ENCODE measurements at places on chromosomes 5 and 9.

GRCh38 chr9:36823934-36824333 lies 210.1 kb downstream of the PAX5 start:
- DNase-seq, result no peak

- DNase-seq, result no peak
Observed at GRCh38 chr9:133362359-133363044, 6.2 kb downstream of the SURF2 start.

DNA sequence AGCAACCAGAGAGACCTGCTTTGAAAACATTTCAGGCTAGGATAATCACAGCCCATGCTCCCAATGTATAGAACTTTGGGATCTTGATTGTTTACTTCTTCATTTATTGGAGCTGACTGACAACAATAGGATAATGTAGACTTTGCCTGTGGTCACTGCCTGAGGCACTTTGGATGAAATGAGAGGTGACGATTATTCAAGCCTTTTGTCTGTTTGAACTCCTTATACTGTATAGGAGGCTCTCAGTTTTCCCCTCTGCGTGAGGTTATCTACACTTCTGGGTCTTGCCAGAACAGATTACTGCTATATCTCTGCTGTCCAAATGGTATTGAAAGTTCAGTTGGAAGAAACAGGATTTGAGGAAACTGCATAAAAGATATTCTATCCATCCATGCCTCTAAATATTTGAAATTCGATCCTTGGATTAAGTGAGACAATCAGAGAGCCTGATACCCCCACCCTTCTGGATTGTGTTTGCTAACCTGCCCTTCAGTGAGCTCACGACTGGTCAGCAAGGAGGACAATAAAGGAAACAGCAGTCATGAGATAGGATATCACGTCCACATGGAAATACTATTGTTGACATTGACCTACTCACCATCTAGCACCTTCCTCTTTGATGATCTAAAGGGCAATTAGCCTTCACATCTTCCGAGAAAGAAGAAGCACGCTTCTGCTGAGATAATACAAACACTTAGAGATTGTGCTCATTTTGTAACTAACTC lies 98.1 kb downstream of the DOCK8 start:
- no peak for DNase-seq

DNA sequence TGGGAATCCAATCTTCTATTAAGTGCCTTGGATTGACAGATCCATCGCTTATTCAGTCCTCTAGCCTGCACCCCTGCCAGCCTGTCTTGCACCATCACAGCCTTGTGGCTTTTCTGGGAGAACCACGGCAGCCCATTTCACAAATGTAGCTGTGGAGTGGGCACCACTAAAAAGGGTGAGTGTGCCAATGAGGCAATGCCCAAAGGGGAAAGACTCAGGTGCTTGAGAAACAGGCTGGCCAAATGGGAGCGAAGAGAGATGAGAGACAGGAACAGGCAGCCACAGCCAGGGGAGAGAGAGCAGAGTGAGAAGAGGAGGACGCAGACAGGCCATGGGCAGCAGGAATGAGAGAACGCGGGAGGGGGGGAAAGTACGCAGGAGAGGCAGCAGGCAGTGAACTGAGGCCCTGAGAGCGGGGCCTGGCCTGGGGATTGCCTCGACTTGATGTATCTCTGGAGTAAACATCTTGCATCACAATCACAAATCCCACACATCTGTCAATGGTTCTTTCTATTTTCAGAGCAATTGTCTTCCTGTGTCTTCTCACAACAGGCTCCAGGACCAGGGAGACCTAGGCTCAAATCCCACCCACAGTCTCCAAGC lies 173.1 kb downstream of the SYK start:
- DNase-seq, result no peak

- peak; percentile 39 for DNase-seq
Observed at GRCh38 chr5:35202319-35203111, 27.8 kb downstream of the PRLR start.

GRCh38 chr9:87076825-87077224 lies 129.5 kb upstream of the GAS1 start:
- DNase-seq, result no peak

GRCh38 chr5:36944607-36945225 lies 68.1 kb downstream of the NIPBL start:
- no peak for DNase-seq

GRCh38 chr5:31289429-31289828 lies 95.9 kb downstream of the CDH6 start:
- DNase-seq, result no peak

- no peak for DNase-seq
Observed at GRCh38 chr9:110131499-110131898, 76.5 kb downstream of the C9orf152 start.

GRCh38 chr9:96149533-96150280 lies 152.3 kb downstream of the HSD17B3 start:
- no peak for DNase-seq

DNA sequence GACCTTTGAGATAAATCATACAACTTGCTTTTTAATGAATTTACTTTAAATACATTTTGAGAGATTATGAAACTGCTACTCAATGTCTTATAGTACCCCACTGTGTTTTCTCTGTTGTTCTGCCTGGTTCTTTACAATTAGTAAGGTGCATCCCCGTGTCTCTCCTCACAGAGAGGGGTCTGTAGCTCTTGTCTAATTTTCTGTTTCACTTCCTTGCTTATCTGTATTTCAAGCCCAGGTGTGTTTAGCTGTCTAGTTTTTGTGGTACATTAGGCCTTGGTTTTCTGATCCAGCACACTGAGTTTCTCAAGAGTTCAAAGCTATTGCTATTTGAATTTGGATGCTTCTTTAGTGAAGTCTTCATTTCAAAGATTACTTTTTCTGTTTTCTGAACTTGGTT lies 105.1 kb downstream of the MAST4 start:
- DNase-seq, result no peak

DNA sequence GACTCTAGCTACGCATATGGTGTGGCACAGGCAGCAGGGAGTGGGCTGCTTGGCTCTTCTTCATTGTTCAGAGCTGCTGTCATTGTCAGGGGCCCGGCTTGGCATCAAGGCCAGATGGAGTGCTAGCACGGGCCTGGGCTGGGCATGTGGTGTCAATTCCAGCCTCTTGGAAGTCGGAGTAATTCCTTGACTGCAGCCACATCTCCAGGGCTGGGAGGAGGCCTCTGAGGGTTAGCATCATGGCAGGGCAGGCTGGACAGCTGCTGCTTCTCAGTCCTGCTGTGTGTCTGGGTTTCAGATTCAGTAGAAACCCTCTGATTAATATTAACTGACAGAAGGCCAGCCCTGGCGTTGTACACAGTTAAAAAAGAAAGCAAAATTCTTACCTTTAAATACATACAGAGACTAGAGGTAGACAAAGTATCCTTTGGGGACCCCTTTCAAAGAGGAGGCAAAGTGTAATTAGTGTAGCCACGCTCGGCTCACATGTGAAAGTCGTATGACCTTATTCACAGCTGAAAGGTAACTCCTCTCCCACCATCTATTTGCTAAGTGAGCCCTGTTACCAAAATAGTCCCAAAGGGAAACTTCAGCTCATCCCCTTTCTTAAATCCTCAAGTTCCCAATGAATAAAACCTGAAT lies 126.4 kb downstream of the DOCK2 start:
- no peak for DNase-seq

GRCh38 chr9:6133346-6134063 lies 82.1 kb upstream of the IL33 start:
- no peak for DNase-seq

GRCh38 chr5:73346878-73347408 lies 101.6 kb downstream of the FOXD1 start:
- DNase-seq, result no peak

DNA sequence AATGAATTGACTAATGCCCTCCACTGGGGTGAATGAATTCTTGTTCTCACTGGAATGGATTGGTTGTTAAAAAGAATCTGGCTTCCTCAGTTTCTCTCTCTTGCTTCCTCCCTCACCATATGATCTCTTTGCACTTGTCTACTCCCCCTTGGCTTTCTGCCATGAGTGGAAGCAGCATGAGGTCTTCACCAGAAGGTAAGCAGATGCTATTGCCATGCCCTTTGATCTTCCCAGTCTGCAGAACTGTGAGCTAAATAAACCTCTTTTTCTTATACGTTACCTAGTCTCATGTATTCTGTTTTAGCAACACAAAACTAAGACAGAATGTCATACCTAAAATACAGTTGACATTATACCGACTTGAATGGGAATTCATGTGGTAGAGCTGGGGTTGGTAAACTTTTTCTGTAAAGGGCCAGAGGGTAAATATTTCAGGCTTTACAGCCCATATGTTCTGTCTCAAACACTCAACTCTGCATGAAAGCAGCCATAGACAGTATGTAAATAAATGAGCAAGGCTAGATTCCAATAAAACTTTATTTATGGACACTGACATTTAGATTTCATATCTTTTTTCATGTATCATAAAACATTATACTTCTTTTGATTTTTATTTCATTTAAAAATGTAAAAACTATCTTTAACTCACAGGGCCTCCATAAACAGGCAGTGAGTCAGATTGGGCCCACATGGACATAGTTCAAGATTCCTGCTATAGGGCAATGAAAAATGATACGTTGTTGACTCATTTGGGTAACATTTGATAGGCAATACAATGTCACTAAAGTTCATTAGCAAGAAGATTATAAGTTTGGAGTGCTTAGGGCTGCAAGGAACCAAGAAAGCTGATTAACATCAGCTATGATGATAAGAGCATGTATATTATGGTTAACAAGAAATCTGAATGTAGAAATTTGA lies 79.4 kb upstream of the TLE4 start:
- DNase-seq, result no peak

DNA sequence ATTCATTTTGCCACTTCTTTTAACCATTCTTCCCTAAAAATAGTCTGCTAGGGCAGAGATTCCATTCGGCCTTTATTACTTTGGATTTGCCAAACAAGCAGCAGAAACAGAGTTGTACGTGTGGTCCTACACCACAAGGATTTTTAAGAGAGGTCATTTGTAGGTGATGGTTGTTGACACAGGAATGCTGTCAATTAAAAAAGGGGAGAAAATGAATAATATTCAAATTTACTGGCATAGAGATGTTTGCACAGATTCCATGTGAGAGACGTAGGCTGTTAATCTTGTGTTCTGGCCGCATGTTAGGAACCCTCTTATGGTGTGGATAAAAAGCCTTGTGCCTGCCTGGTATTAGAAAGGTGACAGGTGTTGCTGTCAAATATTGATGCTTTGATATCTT lies 34.9 kb downstream of the TRIO start:
- DNase-seq, result no peak

GRCh38 chr5:39531306-39531705 lies 106.5 kb upstream of the DAB2 start:
- no peak for DNase-seq

- DNase-seq, result no peak
Observed at GRCh38 chr5:141050622-141051520, at the start of gene PCDHB1. TSS of gene PCDHB1 (plus strand) at chr5:141051374. CDS start at chr5:141051471, 97 bp downstream.

DNA sequence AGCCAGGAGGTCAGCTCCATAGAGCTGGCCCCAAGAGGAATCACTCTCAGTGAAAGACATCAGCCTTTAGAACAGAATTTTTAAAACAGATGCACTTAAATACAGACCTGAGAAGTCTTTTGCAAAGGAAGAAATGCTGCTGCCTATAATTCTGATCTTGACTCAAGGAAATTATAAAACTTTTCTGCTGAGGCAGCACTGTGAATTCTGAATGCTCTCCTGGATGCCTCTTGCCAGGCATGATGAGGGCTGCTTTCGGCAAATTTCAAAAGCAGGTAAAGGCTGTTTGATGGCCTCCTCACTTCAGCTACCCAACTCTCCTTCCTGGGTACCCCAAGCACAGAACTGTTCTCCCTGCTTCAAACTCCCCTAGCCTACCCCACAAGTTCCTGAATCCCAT lies 174.8 kb downstream of the CDK5RAP2 start:
- no peak for DNase-seq

- no peak for DNase-seq
Observed at GRCh38 chr5:142959683-142960657, 189.8 kb downstream of the ARHGAP26 start.

GRCh38 chr5:42974536-42974935 lies 65.6 kb downstream of the ANXA2R start:
- DNase-seq, result no peak

DNA sequence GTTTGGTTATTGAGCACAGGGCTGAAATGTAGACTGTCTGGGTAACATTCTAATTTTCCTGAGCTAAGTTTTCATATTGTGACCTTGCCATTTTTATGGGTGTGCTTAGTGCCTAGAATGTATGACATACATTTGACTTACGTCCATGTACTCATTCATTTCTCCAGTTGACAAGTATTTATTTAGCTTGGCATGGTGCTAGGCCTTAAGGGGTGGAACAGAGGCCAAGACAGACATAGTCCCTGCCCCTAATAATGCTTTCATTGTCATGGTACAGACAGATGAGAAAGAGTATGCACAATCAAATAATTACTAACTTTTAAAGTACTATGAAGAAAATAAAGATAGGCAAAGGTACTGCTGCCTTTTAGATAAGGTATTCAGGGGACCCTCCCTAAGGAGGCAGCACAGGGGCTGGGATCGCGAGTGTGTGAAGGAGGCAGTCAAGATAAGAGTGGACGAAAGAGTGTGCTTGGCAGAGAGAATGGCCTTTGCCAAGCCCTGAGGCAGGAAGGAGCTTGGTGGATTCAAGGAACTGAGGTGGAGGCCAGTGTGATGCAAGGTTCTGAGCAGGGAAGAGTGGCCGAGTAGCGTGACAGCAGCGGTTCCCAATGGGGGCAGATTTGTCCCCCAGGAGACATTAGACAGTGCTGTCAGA lies 128.0 kb downstream of the PIP5K1B start:
- DNase-seq, result no peak

DNA sequence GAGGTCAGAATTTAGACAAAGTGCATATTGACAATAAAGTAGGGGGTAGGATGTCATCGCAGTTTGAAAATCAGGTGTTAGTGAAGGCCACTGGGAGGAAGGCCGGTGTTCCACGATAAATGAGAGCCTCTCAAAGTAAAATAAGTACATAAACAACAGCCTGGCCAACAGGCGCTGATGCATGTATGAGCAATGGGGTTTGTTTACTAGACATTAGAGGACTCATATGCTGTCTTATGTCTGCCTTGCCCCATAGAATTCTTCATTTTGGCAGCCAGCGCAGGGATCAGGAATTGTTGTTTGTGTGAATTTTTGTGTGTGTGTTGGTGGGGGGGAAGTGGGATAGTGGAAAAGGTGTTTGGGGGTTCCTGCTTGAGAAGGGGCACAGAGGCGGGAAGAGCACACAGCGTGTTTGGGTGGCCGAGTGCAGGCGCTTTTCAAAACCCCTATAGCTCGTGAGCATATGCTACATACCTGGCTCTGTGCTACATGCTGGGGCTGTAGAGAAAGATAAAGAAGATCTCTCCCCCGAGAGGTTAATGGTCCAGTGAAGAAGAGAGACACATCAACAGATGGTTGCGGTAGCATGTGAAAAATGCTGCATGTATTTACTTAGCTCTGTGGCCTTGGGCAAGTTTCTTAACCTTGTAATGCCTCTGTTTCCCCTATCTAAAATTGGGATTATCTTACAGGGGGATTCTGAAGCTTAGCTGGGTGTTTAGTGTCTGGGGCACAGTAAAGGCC lies 11.5 kb downstream of the SNX30 start:
- no peak for DNase-seq

DNA sequence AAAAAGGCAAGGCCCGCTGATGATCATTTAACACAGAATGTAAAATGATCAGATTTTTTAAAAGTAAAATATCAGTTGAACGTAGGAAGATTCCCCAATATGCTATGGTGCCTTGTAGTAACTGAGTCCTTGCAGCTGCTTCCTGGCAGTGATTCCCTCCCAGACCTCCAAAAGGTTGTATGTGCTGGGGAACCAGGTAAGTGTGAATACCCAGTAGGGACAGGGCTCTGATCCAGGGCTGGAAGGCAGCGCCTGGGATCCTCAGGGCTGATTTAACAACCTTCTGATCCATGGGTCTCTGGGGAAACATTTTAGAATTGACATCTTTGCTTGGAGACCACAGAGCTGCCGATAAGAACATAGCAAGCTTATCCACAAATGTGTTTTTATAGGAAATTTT lies 76.7 kb upstream of the IL6ST start:
- DNase-seq, result no peak

All from activated naive CD8-positive, alpha-beta T cell treated with anti-CD3 and anti-CD28 coated beads, Interleukin-2, amount 50 U/mL, for 24 hours (primary cell).